ENCODE measurements at places on chromosomes 12 and 14.

GRCh38 chr12:22518060-22518719 is 26.2 kb downstream of the C2CD5 start:
- no peak for DNase-seq

DNA sequence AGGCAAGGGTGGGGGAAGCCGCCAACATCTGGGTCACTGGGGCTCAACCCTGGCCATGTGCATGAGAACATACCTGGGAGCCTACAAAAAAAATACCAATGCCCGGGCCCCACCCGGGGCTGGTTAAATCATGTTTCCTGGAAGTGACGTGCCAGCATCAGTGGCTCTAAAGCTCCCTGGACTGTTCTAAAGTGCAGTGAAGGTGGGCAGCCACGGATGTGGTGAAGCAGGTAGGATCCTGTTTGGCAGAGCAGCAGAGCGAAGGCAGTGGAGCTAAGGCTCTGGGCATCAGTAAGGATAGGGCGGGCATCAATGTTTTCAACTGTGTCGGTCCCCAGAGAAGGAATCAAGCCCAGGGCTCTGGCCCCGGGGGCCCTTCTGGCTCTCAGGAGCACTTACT is 525 bp upstream of the GPR68 start:
- no peak for DNase-seq

GRCh38 chr12:81297601-81298000 is 219.7 kb downstream of the ACSS3 start:
- DNase-seq, result no peak

- DNase-seq, result no peak
Measured at GRCh38 chr12:31002361-31002725, 71.3 kb upstream of the DDX11 start.

DNA sequence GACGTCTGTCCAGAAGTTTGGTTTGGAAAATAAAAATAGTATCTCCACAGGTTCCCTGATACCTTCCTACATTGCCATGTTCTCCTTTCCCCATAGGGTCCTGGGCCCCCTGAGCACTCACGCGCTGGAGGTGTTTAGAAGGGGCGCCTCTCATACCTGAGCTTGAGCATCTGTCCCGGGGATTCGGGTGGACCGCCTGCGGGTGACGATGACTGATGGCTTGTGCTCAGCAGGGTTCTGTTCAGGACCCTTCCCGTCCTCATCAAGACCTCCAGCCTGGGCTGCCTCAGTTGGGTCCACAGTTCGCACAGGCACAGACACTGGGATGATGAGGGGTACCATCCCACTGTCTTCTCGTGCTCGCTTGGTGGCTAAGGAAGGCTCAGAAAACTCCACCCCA is 22.7 kb upstream of the PNMA1 start:
- no peak for DNase-seq

GRCh38 chr12:132061641-132062430 is 82.3 kb downstream of the DDX51 start:
- no peak for DNase-seq

DNA sequence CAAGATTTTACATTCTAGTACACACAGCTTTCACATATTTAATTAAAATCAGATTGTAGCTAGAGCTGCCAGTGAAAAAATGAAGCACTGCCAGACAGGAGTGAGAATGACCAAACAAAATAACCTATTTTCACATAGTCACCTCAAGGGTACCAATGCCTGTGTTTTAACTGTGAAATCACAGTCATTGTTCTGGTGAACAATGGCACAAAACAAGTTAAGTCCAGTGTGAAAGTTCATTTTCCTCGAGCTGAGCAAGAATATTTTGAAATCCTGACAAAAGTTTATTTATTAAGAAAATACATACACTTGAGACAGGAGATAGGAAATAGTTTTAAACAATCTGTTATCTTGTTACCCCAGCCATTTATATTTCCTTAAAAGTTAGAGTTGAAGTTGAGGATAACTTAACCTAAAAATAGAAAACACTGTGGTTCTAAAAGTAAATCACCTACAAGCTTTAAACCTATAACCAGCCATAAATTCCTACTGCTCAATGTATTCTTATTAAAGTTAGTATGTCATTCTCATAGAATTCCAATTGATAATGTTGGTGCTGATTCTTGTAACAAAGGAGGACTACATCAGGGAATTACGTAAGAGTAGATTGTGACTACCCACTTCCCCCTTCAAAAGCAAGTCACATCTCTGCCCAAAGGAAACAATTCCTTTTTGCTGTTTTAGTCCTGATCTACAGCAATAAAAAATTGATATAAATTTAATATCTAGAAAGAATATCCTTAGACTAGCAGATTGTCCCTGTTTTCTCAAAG is 15.9 kb downstream of the DENND5B start:
- peak; percentile 8 for DNase-seq

DNA sequence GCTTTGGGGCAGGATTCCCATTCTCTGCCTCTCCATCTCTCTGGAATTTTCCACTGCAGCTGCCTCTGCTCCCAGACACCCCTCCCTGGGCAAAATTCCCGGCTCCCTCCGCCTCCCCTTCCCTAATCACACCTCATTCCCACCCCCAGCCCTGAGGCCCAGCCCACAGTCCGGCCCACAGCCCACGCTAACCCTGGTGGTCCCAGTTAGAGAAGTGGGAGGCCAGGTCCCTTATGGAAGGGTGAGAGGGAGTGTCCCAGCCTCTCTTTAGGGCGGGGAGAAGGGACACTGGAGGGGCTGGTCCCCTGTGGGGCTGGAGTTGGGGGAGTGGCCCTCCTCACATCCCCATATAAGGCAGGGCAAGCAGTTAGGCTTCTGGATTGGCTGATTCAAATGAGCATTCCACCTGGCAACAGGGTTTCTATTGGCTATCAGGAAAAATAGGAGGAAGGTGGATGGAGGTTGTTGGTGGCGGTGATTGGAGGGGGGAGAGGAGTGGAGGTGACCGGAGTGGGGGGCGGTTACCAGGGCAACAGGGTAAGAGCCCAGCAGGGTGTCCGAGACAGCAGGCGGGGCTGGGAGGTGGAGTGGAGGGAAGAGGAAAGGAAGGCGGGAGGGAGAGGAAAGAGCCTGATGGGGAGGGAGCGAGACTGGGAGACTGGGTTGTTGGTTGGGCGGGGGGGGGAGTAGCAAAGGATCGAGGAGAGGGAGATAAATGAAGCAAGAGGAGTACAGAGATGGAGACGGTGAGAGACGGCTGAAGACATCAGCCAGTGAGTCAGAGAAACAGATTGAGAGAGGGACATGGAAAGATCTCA is 1.9 kb upstream of the PTMS start:
- peak; percentile 36 for DNase-seq

- DNase-seq, result no peak
Measured at GRCh38 chr14:92513966-92514843, 624 bp downstream of the RIN3 start.

- no peak for DNase-seq
Measured at GRCh38 chr12:115810122-115810901, 467.2 kb downstream of the MED13L start.

DNA sequence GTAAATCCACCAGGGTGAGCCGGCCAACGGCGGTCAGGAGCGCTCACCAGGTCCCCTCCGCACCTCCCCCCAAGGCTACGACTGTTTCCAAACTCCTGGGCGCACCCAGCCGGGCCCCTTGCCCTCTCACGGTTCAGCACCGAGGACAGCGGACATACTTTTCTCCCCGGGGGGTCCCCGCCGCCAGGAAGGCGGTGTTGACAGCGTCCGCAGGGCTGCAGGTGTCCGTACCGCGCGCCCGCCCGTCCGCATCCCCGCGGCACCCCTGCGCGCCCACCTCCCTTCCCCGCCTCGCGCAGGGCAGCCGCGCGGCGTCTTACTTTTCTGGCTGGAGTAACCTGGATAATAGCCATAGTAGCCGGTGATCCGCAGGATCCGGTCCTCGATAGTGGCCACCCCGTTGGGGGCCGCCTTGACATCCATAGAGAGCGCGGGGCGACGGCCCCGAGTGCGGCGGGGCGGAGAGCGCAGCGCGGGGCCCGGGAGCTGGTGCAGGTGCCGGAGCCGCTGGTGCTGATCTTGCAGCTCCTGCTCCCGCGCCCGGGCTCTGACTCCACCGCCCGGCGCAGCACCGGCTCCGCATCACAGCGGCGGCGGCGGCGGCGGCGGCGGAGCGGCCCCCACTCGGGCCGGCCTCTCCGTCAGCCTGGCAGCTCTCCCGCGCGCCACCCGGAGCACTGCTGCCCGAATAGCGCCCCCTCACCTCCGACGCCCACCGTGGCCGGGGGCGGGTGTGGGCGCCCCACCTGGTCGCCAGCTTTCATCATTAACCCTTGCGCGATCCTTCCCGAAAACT is at the start of gene SLC35F4:
Gene SLC35F4, minus strand, starts transcription at position 690 of the 796 bp plus-strand sequence.
- no peak for DNase-seq

Data from AML-193 (cell line).